ENCODE measurements at places on chromosomes 2 and 18.

GRCh38 chr18:6210349-6211173, 204.2 kb downstream of the L3MBTL4 start:
- peaks cover 4% of the 10 kb centered on the region for H3K4me1 ChIP-seq
- H3K36me3 ChIP-seq = no peaks in the 10 kb centered on the region
- DNase-seq = no peak
- peak overlapping the region; percentile 73 for H3K27ac ChIP-seq
- H3K4me3 ChIP-seq = no peak overlapping the region

DNA sequence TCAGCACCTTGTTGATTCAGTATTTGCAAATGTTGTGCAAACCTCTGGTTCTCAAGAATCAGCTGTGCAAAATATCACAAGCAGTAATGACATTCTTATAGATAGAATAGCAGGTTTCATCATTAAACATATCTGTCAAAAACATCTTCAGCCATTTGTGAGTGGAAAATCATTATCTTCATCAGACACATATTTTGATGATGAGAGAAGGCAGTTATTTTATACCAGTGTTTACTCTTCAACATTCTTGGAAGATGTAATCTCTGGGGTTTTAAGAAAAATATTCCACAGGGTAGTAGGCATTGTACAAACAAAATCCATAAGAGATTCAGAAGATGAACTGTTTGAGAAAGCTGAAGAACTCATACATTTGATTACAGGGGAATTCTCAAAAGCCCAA, 64.3 kb downstream of the FSIP2 start:
- H3K4me1 ChIP-seq = peaks cover 5% of the 10 kb centered on the region
- H3K27me3 ChIP-seq = no peaks in the 10 kb centered on the region
- no peak for DNase-seq

GRCh38 chr2:82007071-82007664, 1702.6 kb upstream of the LRRTM1 start:
- no peaks in the 10 kb centered on the region for H3K4me1 ChIP-seq
- no peak overlapping the region for H3K27ac ChIP-seq
- no peaks in the 10 kb centered on the region for H3K36me3 ChIP-seq
- no peak for DNase-seq
- H3K4me3 ChIP-seq = no peak overlapping the region

DNA sequence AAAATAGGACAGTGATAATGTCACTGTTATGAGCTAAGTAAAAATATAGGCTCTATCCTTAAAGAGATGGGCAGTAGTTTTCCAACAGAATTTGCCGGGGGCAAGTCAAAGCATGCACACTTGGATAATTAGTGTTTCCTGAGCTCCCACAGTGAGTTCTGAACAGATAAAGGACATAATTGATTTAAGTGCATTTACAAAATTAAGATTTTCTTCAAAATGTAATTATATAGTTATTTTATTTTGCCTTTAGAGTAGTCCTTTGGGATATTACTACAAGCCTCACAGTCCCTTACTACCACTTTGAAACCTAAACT, 107.6 kb downstream of the RAPGEF4 start:
- H3K36me3 ChIP-seq = no peaks in the 10 kb centered on the region
- no peak overlapping the region for H3K27ac ChIP-seq
- H3K4me3 ChIP-seq = no peak overlapping the region

GRCh38 chr2:40210968-40211353, 240.9 kb downstream of the SLC8A1 start:
- no peak overlapping the region for H3K27ac ChIP-seq
- no peaks in the 10 kb centered on the region for H3K36me3 ChIP-seq
- no peak for DNase-seq
- H3K4me3 ChIP-seq = no peak overlapping the region
- H3K27me3 ChIP-seq = no peaks in the 10 kb centered on the region
- no peaks in the 10 kb centered on the region for H3K4me1 ChIP-seq

DNA sequence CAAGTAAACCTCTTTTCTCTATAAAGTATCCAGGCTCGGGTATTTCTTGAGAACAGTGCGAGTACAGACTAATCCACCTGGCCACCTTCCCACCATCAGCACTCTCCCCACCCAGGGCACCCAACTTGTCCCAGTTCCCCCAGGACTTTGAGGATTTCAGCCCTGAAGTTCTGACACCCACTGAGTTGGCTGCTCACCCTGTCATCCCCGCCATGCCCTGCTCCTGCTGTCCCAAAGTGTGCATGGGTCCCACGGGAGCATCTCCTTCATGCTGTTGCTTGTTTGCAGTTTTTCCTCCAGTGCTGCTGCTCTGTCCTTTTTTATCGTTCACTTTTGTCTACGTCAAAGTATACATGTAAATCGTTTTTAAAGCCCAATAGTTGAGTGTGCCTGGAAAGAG, 273.9 kb downstream of the PHLPP1 start:
- no peaks in the 10 kb centered on the region for H3K36me3 ChIP-seq
- no peak overlapping the region for H3K4me3 ChIP-seq
- peaks cover 12% of the 10 kb centered on the region for H3K27me3 ChIP-seq
- no peaks in the 10 kb centered on the region for H3K4me1 ChIP-seq
- no peak for DNase-seq

DNA sequence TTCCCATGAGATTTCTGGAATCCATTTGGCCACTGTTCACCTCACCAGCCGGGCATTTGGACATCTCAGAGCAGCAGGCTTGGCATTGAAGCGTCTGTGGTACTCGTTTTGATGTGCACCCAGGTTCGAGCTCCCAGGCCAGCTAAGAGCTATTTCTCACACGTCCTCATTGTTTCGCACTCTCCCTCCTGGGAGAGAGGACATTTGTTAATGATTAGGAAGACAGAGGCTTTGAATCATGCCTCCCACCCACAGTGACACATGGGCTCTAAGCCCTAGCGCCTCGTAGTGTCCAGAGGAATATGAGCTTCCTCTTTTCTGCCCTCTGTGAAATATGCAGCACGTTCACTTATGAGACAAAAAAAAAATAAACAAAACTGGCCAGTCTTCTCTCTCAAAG, 361.8 kb downstream of the RND3 start:
- H3K4me3 ChIP-seq = no peak overlapping the region
- H3K27ac ChIP-seq = no peak overlapping the region
- H3K4me1 ChIP-seq = peaks cover 27% of the 10 kb centered on the region
- H3K27me3 ChIP-seq = peaks cover 6% of the 10 kb centered on the region

- H3K27me3 ChIP-seq = no peaks in the 10 kb centered on the region
- peaks cover 6% of the 10 kb centered on the region for H3K36me3 ChIP-seq
Measured at GRCh38 chr2:121617042-121617599, 32.1 kb downstream of the CLASP1 start.

- DNase-seq = no peak
- no peaks in the 10 kb centered on the region for H3K27me3 ChIP-seq
- no peaks in the 10 kb centered on the region for H3K36me3 ChIP-seq
- no peaks in the 10 kb centered on the region for H3K4me1 ChIP-seq
Measured at GRCh38 chr18:21672521-21673267, 31.9 kb downstream of the ABHD3 start.

DNA sequence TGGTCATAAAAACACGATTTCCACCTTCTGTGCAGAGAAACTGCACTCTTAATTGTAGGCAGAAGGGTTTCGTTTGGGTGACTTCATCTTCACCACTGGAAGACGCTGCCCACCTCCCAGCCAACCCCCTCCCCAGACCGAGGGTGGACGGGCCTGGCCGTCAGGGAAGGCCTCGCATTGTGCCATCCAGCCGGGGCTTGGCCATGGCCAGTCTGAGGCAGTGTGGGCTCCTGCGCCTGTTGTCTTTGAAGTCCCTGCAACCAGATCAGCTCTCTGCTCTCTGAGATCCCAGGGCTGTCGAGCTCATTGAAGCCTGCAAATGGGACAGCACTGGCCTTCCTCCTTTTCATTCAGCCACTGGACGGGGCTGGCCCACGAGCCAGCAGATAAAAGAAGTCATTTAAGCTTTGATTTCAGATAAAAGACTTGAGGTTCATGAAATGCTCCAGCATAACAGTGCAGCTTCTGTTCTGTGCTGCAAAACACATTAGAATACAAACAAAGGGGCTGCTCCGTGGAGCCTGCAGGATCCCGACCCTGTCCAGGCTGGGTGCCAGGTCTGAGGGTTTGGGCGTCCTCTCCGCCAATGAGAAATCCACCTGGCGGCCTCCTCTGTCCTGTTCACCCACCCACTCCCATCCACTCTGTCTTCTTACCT, 253.5 kb downstream of the LDLRAD4 start:
- H3K36me3 ChIP-seq = no peaks in the 10 kb centered on the region
- peaks cover 14% of the 10 kb centered on the region for H3K4me1 ChIP-seq
- peaks cover 15% of the 10 kb centered on the region for H3K27me3 ChIP-seq
- H3K27ac ChIP-seq = no peak overlapping the region
- no peak for DNase-seq

GRCh38 chr18:79625924-79626561, 53.6 kb upstream of the CTDP1 start:
- H3K36me3 ChIP-seq = no peaks in the 10 kb centered on the region
- DNase-seq = no peak
- no peak overlapping the region for H3K27ac ChIP-seq
- no peak overlapping the region for H3K4me3 ChIP-seq
- peaks cover 1% of the 10 kb centered on the region for H3K4me1 ChIP-seq

DNA sequence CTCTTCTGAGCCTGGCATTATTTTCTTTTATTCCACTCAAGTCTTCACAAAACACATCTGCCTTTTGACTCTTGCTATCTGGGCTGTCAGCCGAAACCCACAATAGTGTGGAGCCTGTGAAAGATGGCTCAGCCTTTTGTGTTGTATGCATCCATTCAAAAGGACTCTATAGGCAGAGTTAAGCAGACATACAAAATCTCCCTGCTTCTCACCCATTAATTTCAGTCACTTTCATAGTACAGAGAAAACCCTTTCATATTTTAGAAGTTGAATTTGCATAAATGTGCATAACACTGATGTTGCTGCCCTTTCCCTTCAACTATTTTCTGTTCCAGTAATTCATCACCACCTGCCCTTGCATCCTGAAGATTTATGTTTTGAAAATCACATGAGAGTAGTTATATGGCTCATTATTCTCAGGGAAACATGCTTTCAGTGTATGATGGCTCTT, 154.6 kb downstream of the EVA1A start:
- H3K4me3 ChIP-seq = no peak overlapping the region
- H3K36me3 ChIP-seq = peaks cover 4% of the 10 kb centered on the region

DNA sequence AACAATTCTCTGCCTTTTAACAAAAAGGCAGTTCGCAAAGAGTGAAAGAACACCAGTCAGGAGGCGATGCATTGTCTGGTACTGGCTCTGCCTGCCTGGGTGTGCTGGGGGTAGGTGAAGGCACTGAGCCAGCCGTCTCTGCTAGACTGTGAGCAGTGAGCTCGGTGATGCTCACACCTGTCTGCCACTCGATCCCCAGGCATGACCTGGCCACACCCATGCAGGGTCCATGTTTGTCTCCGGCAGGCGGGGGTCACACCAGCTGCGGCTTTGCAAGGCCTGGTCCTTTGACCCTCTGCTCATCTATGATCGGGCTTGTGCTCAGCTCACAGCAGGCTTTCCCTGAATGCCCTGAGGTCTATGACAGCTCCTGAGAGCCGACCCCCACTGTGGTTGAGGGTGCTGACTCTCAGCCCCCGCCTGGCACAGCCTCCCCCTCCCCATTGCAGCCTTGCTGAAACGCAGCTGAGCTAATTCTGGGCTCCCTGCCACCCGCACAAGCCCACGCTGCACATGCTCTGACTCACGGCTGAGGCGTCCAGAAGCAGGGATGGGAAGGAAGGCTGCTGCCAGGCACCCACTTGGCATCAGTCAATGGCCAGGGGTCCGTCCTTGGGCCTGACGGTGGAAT, 23.7 kb downstream of the CRACDL start:
- no peak overlapping the region for H3K4me3 ChIP-seq
- peaks cover 7% of the 10 kb centered on the region for H3K27me3 ChIP-seq
- no peak overlapping the region for H3K27ac ChIP-seq
- no peak for DNase-seq

DNA sequence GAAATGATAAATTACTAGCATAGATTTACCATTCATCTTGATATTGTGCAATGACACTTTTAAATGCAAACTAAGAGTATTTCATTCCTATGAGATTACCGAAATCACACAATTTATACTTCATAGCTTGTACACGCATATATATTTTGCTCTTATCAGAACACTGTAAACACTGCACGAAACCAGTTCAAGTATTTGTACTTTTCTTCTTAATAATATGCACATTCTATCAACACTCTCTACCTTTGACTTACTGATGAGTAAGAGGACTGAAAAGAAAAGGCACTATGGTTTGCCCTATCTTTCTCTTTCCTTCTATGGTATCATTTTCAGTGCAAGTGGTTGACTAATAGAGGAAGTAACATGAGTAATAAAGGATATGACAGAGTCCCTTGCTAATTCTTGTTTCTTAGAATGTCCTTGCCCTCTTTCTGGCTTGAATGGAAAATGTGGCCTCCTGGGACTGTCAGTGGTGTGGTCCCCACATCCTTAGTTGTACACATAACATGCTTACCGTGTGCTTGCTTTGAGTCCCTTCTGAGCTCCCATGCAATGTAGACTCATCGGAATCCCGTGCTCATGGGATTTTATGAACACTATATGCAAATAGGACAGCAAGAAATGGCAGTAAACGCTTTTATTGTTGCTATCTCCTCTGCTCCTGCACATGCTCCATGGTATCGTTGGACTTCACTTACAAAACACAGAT, 363.5 kb upstream of the TNP1 start:
- H3K4me3 ChIP-seq = no peak overlapping the region
- no peaks in the 10 kb centered on the region for H3K27me3 ChIP-seq
- peaks cover under 1% of the 10 kb centered on the region for H3K4me1 ChIP-seq
- H3K36me3 ChIP-seq = no peaks in the 10 kb centered on the region

DNA sequence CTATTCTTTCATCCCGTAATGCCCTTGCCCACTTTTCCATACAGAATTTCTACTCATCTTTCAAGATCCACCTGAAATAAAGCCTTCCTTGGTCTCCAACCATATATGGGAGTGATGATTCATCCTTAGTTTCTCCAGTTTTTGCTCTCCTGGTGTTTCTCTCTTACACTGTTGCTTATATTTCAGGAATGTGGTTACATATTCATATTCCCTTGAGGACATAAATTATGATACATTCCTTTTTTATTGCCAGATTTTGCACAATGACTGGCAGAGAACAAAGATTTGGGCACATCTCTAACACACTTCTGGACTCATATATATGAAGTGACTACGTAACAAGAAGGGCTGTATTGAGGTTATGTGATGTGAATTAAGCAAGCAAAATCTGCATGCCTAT, 1573.4 kb upstream of the NXPH2 start:
- H3K27ac ChIP-seq = no peak overlapping the region
- no peaks in the 10 kb centered on the region for H3K36me3 ChIP-seq
- no peak overlapping the region for H3K4me3 ChIP-seq
- no peaks in the 10 kb centered on the region for H3K4me1 ChIP-seq
